M059J (cell line): ENCODE measurements at places on chromosomes 4 and X.

DNA sequence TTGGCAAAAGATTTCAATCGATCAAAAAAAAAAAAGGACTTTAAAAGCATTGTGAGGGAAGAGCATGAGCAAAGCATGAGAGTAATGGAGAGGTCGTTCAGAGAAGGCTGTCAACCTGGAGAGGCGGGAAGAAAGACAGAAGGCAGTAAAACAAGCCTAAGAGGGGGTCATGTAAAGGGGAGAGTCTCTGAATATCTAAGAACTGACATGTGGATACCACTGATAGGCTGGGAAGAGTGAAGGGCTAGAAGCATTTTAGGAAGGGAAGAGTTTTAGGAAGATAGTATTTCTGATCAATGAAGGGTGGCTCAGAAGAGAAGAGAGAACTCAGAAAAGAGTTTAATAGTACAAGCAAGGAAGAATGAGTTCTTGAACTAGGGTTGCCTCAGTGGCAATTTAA, 7.5 kb downstream of the FAM9C start:
- no peak for DNase-seq

DNA sequence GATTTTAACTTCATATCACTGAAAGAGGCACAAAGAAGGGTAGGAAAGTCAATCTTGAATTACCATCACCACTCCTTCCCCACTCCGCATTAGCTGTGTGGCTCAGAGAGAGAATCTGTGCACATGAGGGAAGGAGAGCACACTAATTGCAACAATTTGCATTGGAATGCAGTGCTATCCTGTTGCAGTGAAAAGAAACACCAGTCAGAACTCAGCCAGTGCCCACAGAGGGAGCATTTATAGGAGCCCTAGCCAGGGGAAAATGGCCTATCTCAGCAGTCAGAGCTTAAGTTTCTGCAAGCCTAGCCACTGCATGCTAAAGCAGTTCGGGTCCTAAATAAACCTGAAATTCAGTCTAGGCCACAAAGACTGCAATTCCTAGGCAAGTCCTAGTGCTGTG, 159.4 kb upstream of the AR start:
- no peak for DNase-seq

DNA sequence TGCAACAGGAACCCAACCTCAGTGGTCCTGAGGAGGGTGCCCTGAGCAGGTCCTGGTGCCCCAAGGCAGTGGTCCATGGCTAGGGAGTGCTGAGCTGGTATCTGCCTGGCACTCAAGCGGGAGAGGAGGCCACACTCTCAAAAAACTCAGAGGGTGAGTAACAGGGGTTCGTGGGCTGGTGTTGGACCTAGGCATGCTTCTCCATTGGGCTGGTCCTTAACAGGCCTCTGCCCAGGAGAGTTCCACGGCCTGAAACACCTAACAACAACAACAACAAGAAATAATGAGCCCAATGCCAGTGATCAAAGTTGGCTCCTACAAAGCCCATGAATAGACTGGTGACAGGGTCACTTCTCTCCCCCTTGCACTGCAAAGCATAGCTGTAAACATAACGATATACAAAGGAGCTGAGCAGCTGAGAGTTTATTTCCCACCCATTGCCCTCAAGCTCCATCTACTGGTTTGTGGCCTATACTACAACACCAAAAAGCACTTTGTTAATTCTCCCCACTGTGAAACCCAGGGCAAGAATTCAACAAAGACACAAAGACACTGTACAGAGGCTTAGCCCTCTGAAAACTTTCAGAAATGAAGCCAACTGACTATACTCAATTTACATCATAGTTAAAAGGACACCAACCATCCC, 736.1 kb upstream of the ADGRL3 start:
- no peak for DNase-seq

- no peak for DNase-seq
Measured at GRCh38 chrX:153633048-153633447, 14.0 kb upstream of the DUSP9 start.

DNA sequence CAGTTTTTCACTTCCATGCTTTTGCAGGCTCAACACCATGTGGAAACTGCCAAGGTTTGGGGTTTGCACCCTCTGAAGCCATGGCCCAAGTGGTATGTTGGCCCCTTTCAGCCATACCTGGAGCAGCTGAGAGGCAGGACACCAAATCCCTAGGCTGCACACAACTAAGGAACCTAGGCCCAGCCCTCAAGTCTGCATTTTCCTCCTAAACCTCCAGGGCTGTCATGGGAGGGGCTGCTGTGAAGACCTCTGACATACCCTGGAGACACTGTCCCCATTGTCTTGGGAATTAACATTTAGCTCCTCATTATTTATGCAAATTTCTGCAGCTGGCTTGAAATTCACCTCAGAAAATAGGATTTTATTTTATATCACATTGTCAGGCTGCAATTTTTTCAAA, 856.1 kb downstream of the TECRL start:
- no peak for DNase-seq

DNA sequence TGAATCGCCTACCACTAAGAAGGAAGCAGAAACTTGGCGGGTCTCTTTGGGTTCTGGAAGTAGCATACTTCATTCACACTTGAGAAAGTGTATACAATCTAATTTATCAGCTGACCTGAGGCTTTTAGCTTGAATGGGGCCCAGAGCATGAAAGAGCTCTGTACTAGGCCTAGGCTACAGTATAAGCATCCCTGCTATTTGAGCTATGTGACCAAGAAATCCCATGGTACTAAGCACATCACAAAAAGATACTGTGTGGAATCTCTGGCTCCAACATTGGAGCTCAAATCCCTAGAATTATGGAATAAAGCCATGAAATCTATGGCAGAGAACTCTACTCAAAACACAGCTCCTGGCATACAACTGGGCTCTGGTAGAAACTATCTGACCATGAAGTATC, 43.9 kb upstream of the CCDC149 start:
- DNase-seq = no peak

GRCh38 chrX:2679534-2680485, 11.3 kb upstream of the CD99 start:
- peak; percentile 62 for DNase-seq

- no peak for DNase-seq
Measured at GRCh38 chr4:48832571-48832970, 1.7 kb downstream of the OCIAD1 start.

- peak; percentile 70 for DNase-seq
Measured at GRCh38 chrX:10769195-10769594, 148.8 kb upstream of the MID1 start.

DNA sequence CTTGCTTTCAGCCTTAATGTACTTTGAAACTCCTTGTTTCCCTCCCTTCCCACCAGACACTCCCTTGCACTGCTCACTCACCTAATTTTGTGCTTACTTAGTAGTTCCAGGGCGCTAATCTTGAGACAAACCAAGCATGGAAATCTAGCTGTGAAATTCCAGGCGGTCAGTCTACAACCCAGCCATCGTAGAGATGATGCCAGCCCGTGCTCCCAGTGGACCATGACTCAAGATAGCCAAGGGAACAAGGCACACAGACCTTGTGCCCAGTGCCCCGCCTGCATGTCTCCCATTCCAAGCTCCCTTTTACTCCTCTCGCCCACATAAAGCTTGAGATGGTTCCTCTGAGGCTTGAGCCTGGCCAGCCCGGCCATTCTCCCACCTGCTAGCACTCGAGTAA, 11.1 kb downstream of the TREX2 start:
- DNase-seq = no peak

GRCh38 chr4:1052231-1052671, 40.8 kb downstream of the FGFRL1 start:
- DNase-seq = no peak

GRCh38 chr4:128544272-128544671, 256.7 kb upstream of the PGRMC2 start:
- no peak for DNase-seq

DNA sequence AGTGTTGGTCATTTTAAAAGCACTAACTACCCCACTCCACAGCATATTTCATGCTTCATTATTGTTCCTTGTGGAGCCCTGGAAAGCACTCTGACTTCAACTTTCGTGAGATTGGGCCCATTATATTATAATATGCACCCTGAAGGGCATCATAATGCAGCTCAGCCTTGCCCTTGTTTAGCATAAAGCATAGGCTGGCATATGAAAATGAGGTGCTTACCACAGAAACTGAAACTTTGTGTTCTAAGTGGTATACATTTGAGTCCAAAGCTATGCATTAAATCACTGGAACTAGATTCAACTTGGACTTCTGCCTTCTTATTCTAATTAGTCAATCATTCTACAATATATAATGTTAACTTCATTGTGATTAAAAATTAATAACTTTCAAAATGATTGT, 1027.9 kb downstream of the STIM2 start:
- DNase-seq = no peak
